NCI-H69 (cell line): ENCODE measurements at places on chromosomes 6 and 20.

DNA sequence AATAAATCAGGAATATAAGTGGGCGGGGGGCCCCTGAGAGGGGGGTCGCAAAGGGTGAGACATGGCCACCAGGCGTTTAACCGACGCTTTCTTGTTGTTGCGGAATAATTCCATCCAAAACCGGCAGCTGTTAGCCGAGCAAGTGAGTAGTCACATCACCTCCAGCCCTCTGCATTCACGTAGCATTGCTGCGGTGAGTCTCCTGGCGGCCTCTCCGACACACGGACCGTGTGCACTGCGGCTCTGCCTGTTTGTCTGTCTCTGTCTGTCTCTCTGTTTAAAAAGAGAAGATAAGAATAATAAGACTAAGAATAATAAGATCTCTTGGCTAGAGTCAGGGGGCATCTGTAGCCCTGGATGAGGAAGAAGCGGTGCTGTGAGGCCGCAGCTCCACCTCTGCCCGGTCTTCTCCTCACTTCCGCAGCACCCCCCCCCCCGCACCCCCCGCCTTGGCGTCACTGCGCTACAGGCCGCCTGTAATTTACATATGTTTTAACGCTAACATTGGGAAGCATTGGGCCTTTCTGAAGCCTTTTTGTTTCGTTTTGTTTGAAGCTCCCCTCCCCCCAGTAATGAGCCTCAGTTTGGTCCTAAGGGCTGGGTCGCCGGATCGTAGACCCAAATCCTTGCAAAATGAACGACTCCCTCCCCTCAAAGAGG, 993 bp downstream of the STX16 start:
- peak; percentile 53 for DNase-seq

DNA sequence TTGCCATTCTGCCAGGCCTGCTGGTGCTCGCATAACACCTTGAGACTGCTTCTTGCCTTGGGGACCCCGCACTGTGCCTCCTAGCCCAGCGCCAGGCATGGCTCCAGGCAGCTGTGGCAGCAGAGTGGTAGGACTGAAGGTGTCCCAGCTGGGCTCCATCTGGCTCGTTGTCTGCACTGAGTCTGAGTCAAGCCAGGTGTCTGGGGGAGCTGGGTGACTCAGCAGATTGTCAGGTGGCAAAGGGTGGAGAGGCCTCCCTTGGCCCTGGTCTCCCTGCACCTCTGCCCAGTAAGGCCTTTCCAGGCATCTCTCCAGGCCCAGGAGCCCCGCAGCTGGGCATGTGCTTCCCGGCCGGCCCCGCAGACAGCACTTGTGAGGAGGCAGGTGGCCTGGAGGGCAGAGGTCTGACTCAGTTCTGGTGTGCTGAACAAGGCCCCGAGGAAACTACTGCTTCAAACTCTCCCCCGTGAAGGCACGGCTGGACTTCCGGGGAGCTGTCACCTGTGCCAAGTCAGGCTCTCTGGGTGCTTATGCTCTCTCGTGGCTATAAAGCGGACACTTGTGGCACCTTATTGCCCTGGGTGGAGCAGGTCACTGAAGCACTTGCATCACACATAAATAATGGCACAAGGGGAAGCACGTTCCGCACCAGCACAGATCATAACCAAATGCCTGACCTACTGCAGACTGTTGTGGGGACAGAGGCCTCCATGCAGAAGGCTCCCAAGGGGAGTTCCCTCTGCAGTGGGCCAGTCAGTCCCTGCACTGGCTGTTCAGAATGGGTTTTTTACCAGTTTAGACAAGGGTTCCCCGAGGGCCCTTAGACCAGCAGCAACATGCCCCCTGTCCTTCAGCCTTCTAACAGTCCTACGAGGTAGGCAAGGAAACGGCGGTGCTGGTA, 27.5 kb downstream of the FOXC1 start:
- peak; percentile 77 for DNase-seq

GRCh38 chr6:139981768-139982181, 607.3 kb upstream of the CITED2 start:
- peak; percentile 98 for DNase-seq

- DNase-seq, result no peak
Observed at GRCh38 chr6:35411066-35411465, 41.1 kb upstream of the FANCE start.

DNA sequence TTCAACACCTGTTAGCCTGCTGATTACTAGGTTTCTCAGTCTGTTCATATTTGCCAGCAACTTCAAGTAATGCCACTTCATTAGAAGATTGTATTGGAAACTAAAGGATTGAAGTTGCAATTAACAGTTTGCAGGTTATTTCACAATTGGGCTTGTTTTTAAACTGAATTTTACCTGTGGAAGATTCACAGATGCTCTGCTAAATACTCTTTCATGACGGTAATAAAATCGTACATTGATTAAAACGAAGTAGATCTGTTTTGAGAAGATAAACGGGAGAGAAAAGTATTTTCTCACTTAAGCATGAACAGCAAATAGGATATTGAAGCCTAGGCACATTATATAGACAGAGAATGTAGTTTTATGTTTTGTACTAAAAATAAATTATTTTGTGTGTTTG, 1.6 kb downstream of the RNF182 start:
- peak; percentile 50 for DNase-seq

DNA sequence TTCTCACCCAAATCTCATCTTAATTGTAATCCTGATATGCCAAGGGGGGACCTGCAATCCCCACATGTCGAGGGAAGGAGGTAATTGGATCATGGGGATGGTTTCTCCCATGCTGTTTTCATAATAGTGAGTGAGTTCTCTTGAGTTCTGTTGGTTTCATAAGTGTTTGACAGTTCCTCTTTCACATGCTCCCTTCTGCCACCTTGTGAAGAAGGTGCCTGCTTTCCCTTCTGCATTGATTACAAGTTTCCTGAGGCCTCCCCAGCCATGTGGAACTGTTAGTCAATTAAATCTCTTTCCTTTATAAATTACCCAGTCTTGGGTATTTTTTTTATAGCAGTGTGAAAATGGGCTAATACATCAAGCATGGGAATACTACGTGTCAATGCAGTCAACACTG, 925.0 kb upstream of the MAN1A1 start:
- DNase-seq, result no peak

DNA sequence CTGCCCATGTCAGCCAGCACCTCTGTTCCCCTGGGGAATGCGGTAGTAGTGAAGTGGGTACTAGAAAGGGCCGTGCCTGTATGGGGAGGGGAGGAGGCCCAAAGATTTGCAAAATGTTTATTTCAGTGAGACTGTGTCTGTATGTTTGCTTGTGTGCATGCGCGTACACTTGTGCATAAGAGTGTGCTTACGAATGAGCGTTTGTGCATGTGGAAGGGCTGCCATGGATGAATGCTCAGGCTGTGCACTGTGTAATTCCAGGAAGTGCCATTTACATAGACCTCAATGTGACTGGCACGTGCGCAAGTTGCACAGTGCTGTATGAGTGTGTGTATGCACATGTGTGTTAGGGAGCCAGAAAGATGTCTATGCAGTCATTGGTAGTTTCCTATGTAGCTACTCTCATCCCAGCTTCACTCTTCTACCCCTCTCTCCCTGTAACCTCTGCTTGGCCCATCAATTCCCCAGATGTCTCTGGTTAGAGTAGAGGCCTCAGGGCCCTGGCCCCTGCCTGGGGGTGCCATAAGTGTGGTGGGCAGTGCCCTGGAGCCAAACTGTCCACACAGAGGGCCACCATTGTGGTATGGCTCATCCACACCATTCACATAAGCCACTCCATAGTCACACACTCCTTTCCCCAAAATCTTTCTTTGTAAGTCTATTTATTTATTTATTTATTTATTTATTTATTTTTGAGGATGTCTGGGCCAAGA, 26.8 kb upstream of the SLC22A7 start:
- DNase-seq, result peak; percentile 24

DNA sequence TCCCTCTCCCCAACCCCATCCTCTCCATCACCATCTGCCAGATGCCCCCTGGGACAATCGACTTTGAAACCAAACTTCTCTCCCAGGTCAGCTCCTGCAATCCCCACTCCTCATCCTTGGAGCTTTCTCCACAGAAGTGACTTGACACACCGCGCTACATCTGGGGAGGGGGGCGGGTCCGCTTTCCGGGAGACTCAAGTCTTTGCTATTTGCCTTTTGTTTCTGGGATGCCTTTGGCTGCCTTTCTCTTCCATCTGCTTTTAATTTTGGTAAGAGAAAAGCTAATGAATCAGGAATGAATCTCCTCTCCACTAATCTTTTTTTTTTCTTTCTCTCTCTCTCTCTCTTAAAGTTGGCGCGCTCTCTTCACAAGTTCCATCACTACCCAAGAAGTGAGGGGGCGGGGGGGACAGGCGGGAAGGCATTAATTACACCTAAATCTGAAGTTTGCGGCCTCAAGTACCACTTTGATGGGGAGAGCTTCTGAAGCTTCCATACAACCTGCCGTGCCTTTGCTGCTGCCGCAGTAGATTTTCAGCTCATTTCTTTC, 664 bp upstream of the TPBG start:
- DNase-seq, result peak; percentile 37

- DNase-seq, result no peak
Observed at GRCh38 chr6:52161689-52162438, 24.3 kb upstream of the IL17A start.

GRCh38 chr6:77124604-77125003, 338.7 kb downstream of the HTR1B start:
- no peak for DNase-seq

GRCh38 chr6:120908767-120909166, 425.5 kb downstream of the TBC1D32 start:
- no peak for DNase-seq

GRCh38 chr6:110352563-110353262, 5.4 kb downstream of the METTL24 start:
- no peak for DNase-seq

DNA sequence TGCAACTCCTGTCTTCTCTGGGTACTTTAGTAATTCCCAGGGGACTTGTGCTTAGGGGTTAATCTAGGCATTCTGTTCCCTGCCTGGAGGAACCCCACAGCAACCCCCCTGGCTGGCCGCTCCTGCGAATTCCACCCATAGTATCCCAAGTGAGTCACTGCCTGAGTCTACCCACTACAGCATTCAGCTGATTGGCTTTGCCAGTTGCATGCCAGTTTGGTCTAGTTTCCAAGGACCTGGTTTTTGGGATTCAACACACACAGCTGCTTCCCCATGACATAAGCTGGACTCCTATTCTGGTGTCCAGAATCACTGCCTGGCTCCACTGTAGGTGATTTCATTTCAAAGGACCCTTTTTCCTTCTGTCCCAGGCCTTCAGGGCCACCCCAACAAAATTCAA, 40.3 kb downstream of the PLCG1 start:
- no peak for DNase-seq

- DNase-seq, result no peak
Observed at GRCh38 chr6:127458222-127458621, 967 bp downstream of the KIAA0408 start.

DNA sequence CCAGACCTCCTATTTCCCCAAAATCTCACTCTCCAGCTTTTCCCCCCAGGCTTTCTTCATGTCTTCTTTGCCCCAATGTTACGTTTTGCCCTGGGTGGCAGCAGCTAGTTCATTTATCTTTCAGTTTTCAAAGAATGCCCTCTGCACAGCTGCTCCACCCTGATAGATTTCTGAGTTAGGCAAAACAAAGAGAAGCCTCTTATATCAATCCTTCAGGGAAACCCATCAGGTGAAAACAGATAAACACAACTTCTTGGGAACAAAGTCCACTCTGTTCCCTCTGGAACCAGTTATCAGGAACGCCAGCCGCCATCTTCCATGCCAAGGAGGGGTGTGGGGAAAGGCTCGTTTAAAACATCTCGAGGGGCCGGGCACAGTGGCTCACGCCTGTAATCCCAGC, 34.0 kb downstream of the ZBTB9 start:
- DNase-seq, result no peak

GRCh38 chr6:142893088-142893487, 51.9 kb downstream of the HIVEP2 start:
- no peak for DNase-seq

GRCh38 chr6:21612067-21612745, 18.7 kb downstream of the SOX4 start:
- DNase-seq, result peak; percentile 98
